ENCODE measurements at places on chromosomes 12 and 14.
A peak's percentile ranks its signal among the peaks of the same experiment; 100 is the strongest.

DNA sequence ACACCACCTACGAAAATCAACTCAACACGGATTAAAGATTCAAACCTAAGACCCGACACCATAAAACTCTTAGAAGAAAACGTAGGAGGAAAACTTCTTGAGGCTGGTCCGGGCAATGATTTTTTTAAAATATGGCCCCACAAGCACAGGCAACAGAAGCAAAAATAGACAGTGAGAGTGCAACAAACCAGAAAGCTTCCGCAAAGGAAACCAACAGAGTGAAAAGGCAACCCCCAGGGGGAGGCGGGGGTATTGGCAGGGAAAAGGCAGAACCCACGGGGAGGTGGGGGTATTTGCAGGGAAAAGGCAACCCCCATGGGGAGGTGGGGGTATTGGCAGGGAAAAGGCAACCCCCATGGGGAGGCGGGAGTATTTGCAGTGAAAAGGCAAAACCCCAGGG, 20.5 kb upstream of the FBRSL1 start:
- DNase-seq = no peak

DNA sequence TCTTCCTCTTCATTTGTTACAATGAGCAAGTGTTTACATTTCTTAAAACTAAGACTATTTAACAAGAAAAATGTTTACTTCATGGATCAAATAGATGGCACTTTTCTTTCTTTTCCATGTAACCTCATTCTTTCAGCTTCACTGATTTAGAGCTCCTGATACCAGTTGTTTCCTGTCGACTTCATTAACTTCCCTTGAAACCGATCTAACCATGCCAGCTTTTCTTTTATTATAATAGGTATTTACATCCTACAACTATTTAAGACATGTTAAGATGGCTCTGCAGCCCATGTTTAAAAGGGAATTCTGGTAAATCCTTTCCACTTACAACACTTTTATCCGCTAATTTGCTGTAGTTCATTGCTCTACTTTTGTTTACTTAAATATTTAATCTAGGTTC, 107.3 kb upstream of the DCN start:
- no peak for DNase-seq

GRCh38 chr14:75807667-75808360, 146.8 kb downstream of the TTLL5 start:
- DNase-seq = no peak

DNA sequence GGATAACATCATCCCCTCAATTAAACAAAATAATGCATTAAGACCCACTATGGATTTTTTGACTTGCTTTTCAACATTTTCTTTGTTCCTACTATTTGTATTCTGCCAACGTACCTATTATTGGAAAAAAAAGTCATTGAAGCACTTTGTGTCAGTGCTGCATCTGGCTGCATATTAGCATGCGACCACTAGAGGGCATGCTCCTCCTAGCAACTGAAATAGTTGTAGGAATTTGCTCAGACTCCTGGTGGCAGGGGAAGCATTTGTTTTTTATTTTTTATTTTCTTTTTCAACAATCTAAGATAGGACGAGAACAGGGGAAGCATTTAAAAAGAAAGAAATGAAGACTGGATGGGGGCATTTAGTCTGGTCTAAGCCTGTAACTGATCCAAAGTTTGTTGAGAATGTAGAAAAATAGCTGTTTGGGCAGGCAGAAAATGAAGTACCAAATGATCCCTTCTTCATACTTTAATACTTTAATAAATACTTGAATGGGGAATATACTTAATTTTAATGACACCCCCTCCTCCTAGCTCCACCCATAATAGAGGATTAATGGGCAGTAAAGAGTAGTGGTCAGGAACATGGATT, 14.5 kb upstream of the CLEC4A start:
- peak; percentile 73 for DNase-seq

- DNase-seq = no peak
Observed at GRCh38 chr12:65925626-65926025, 101.3 kb downstream of the HMGA2 start.

DNA sequence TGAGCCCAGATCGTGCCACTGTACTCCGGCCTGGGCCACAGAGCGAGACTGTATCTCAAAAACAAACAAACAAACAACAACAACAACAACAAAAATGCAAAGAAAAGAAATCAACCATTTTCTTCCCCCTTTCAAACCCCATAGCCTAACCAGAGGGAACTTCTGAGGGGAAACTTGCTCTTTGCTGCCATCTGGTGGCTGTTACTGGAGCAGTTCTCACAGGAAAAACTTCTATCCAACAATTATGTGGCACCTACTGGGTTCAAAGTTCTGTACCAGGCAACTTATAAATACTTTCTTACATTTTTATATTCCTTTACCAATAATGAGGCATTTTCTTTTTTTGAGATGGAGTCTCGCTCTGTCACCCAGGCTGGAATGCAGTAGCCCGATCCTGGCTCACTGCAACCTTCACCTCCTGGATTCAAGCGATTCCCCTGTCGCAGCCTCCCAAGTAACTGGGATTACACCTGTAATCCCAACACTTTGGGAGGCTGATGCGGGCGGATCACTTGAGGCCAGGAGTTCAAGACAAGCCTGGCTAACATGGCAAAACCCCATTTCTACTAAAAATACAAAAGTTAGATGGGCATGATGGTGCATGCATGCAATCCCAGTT, 50.9 kb upstream of the BICDL1 start:
- peak; percentile 63 for DNase-seq

DNA sequence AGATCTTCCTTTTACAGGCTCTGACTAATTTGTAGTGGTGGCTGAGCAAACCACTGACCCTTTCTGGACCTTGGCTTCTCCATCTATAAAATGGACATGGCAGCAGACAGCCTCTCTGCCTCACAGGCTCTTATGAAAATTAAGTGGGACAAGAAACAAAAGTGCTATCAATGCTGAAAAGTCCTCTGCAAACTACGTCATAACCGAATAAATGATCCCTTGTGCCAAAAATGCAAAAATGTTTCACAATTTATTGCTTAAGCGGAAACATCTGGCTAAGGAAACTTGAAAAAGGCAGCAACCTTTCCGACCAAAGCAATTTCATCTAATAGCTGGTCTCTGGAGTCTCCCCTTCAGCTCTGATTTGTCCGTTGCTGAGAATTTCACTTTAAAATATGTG, 108.5 kb upstream of the PLXNC1 start:
- no peak for DNase-seq

All from hematopoietic multipotent progenitor cell treated with erythropoietin and hydrocortisone succinate and interleukin-3 and kit ligand, for 17 days (in vitro differentiated cells).